ENCODE measurements at places on chromosomes 3 and 15.

DNA sequence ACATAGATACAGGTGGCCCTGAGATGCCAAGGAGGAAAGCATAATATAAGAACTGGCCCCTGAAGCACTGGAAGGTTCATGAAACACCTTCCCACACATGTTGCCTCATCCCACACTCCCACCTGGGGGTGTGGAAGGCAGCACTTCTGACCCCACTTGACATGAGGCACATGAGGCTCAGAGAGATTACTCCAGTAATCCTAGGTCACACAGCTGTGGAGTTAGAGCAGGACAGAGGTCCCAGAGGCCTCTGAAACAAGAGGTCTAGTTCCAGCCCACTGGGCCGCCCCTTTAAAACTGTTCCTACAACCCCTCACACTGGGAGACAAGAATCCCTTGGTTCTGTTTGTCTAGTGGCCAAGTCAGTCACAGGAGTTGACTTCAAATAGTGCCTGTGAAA is 7.2 kb downstream of the SSUH2 start:
- DNase-seq = no peak

- no peak for DNase-seq
These were observed 9.8 kb upstream of the FNDC3B start for GRCh38 chr3:172029425-172030098.

GRCh38 chr3:174444391-174444790 is 414.7 kb upstream of the NAALADL2 start:
- DNase-seq = no peak

DNA sequence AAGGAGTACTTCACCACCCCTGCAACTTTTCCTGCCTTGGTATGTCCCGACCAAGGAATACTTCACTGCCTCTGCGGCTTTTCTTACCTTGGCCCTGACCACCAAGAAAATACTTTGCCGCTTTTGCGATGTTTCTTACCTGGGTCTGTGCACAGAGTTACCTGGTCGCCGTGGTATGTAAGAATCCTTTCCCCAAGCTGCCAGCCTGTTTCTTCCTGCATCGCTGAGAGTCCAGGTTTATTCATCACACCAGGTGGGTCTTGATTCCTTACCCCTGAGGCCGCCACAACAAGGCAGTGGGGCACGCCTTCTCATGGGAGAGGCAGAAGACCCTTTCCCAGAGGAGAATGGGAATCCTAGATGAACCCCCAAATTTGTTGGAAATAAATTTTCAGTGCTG is 511.3 kb downstream of the EDEM1 start:
- DNase-seq = no peak

DNA sequence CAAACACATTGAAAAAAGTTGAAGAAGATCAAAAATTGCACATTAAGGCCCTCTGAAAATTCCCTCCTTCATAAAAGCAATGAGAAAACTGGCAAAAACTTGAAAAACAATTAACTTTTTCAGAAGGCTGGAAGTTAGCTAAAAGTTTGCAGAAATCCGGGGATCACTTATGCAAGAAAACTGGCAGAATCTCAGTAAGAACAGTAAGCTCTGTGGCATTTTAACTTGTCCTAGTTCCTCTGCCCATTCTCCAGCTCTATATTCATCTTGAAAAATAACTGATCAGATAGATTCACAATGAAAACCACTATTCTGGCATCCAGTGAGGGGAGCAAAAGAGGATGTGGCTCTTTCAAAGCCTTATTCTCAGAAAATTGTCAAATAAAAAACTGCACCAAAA is 566.8 kb downstream of the NTRK3 start:
- no peak for DNase-seq

DNA sequence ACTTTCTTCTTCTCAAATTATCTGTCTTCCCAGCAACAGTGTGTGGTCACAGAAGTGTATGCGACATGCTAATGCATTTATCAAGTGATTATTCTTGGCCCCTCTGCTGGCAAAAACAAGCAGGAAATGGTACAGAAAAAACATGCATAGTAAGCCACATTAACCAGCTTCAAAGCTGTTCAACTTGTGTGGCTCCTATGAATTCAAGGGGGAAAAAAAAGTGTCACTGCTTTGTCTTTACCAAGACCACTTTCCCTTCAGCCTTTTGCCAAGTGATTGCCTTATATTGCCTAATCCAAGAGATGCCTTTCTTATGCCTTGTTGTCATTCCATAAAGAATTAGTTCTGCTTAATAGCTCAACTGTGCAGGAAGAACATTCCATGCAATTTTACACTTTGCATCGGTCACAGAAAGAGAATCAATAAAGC is 39.1 kb downstream of the PRTG start:
- no peak for DNase-seq

DNA sequence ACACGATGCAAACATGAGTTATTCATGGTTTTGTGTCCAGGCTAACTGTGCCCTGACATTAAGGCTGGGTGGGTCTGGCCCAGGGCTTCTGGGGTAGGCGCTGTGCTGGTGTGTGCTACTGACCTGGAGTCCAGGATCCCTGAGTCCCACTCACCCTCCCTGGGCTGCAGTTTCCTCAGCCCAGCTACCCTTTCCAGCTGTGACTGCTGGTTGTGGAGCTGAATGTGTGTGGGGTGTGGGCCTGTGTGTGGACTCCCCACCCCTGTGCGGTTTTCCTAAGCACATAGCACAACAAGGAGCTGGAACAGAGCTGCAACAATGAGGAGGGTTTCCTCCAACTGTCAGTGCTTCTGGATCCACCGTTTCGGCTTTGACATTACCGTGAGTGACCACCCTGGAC is 38.0 kb downstream of the SMAD3 start:
- DNase-seq = no peak

DNA sequence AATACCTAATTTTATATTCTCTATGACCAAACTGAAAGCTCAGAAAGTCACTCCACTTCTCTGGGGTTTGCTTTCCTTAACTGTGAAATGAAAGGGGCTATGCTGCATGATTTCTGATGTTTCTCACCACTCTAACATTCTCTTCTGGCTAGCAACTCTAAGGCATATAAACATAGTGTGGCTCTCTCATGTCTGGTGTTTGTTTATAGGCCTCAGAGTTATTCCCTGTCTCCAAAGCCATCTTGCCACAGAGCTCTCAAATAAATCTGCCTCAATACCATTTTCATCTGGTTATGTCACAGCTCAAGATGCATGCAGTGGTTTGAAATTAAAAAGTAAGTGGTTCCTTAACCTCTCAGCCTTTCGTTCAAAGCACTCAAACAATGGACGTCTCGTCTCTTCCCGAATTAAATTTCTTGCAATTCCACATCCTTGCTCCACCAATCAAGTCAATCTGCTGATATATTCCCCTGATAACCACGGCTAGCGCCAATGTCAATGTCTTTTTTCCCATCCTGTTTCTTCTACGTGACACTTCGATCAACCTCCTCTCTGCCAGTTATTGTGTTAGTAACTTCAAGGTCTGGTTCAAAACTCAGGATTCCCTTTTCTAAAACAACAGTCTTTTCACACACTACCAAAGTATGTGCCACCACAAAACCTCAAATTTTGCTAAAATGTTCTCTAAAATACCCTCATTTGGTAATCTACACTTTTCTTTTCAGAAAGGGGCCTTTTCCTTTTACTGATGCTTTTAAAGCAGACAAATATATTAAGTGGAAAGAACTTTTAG is 16.0 kb downstream of the TOMM70 start:
- DNase-seq = no peak

DNA sequence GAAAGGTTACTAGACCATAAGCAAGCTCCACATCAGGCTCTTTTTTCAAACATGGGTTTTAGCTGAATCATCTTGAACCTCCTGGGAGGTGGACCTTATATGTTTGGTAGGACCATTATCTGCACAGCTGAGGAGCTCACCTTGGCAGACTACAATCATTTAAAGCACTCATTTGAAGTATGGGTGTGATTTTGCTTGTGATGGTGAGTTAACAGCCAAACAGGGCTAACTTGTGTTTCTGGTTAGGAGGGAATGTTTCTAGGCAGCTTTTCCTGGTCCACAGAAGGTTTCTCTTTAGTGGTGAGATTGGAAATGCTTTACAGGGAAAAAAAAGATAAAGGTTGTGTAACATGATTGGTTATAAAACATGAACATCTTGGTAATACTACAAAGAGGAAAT is 61.8 kb downstream of the ARHGEF26 start:
- no peak for DNase-seq

DNA sequence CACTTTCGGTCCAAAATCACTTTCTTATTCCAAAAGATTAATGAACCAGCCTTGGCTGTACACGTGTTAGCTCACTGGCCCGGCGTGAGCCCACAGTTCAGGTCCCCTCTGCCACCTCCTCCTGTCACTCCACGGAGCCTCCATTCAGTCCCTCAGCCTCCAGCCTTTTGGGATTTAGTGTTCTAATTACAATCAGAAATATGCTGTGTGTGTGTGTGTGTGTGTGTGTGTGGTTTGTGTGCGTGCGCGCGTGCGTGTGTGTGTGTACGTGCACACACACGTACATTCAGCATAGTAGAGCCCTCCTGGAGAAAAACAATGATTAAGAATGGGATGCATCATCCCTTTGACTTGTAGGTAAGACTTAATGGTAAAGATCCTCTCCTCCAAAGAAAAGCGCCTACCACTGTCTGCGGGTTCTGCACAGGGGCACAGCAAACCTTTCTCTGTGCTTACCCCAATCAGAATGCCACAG is 801 bp downstream of the CA12 start:
- DNase-seq = no peak

DNA sequence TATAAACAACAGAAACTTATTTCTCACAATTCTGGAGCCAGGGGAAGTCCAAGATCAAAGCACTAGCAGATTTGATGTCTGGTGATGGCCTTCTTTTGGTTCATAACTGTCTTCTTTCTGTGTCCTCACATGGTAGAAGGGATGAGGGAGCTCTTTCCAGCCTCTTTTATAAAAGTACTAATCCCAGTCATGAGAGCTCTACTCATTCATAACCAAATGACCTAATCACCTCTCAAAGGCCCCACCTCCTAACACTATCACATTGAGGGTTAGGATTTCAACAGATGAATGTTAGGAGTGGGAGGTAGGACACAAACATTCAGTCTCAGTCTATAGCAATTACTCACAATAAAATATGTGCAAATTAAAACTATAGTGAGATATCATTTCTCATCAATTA is 50.1 kb upstream of the UBE2E2 start:
- no peak for DNase-seq

DNA sequence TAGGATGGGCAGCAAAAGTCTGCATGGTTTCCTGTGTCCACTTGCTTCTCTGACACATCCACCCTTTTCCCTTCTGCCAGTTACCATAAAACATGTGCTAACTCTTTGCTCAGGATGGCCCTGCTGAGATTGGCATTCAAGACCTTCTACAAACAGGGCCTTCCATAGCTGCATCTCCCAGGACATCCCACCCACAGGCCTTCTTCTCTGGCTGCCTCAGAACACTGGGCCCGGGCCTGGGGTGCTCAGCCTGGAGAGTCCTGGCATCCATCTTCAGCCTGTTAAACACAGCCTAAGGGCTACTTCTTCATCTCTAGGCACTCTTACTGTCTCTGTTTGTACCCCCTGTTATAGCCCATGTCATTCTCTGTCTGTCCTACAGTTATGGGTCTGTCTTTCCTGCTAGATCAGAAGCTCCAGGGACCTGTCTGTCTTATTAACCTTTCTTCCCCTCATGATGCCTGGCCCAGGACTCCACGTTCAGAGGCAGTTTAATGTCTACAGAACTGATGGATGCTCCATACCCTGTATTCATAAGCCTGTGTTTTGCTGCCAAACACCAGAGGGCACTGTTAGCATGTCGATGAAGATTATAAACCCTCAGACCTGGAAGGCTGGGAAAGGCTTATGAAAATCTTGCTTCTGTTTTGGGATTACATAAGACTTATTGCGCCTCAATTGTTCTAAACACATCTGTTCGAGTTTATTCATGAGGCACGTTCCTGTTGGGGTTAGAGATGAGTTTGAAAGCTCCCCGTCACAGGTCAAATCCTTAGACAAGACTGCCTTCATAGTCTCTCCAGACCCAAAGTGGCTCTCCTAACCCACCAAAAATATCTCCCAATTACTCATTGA is 16.5 kb downstream of the SEMA3G start:
- DNase-seq = peak; percentile 57

GRCh38 chr15:63474810-63475316 is 29.5 kb upstream of the USP3 start:
- DNase-seq = no peak

- DNase-seq = no peak
These were observed 93.3 kb downstream of the SHOX2 start for GRCh38 chr3:158012901-158013300.

- no peak for DNase-seq
These were observed 16.3 kb upstream of the VPS8 start for GRCh38 chr3:184795522-184796190.

- no peak for DNase-seq
These were observed 199.2 kb downstream of the GHSR start for GRCh38 chr3:172249039-172249438.

GRCh38 chr3:45944830-45945620 is 1.8 kb downstream of the CXCR6 start:
- DNase-seq = no peak

DNA sequence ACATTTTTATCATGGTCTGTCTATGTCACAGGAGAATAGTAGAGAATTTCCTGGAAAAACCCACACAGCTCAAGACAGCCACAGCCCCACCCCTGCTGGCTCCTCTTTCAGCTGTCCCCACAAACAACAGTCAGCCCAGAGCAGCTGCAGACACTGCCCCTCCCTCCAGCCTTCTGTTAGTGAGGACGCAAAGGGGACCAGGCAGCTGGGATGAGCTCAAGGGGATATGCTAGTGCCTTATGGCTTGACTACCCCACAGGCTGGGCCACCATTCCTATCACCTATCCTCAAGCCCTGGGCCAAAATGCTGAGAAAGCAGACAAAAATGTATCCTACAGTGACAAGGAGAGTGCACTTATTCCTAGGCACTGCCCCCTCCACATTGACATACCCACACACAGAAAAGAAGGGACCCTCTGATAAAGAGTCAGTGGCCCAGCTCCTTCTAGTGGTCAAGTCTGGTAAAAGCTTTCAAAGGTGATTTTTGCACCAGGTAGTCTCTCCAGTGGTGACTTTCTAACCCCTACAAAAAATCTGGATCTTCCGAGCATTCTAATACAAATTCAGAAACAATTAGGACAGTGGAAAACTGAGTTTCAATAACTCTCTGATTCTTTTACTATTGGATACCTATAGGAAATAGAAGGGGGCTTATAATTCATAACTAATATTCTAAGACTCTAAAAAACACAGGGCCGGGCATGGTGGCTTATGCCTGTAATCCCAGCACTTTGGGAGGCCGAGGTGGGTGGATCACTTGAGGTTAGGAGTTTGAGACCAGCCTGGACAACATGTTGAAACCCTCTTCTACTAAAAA is 3.0 kb upstream of the MAP1A start:
- DNase-seq = no peak

All from A172 (cell line).